Transverse colon (tissue), 4 donors: ENCODE measurements at places on chromosomes 16 and 17. TPM values are rescaled to one million over a fixed set of nuclear protein-coding genes. Genes with fewer than 3 reads are reported as not detected.
A peak's percentile ranks its signal among the peaks of the same experiment; 100 is the strongest.

- DNase-seq, result no peak
Observed at GRCh38 chr17:61684172-61684571, 93.2 kb upstream of the NACA2 start.

DNA sequence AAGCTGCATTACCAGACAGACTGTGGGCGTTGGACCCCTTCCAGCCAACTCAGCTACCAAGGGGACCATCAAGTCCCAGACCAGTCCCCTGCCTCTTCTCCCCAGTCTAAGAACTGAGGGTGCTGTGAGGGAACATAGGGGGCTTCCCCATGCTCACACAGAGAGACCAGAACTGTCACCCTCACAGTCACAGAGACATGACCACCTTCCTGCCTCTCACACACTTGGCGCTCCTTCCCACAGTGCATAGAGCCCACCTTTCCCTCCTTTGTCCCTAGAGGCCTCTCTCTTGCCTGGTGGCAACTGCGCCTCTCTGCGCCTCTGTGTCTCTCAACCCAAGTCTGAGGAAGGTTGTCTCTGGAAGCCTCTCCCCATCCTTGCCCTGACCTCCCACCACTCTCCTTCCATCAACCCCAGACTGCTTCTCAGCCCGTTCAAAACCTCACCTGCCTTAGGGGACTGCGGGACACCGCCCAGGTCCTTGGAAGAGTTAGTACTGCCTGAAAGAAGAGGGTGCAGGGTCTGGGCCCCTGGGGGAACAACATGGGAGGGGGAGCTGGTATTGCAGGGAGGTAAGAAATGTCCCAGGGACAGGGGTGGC, 6.1 kb upstream of the LHX1 start:
- DNase-seq, result no peak

GRCh38 chr17:7220593-7221277, 997 bp downstream of the ACADVL start:
- DNase-seq, result peak; percentile 77

GRCh38 chr16:51755577-51756355, 604.7 kb upstream of the SALL1 start:
- no peak for DNase-seq

GRCh38 chr16:64253096-64253495, 868.8 kb downstream of the CDH11 start:
- DNase-seq, result no peak

DNA sequence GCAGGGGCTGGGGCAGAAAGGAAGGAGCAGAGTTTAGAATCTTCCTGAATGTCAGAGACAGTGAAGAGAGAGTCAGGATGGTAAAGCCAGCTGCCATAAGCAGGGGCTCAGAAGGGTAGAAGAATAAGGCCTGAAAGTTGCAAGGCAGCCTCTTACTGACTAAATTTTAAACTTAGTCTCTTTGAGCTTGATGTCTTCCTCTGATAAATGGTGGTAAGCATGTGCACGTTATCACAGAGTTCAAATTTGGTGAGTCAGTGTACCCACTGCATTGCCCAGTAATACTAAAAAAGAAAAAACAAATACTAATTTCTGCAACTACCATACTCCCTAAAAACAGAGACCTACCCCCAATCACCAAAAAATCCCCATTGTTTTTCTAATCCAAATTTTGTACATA, 45.2 kb downstream of the SIAH1 start:
- DNase-seq, result no peak

DNA sequence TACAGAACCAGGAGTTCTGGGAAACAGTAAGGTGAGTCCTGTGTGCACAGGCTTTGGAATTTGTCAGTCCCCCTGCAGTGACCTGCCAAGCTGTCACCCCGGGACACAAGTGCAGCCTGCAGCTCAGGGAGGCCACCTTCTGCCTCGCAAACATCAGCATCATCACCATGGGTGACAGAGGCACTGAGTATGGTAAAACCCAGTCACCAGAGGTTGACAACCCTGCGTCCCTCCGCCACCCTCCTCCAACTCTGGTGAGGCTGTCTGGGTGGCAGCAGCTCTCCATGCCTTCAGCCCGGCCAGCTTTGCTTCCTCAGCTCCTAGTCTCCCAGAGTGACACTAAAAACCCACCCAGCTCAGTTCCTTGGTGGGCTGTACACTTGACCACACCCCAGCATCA, 221.0 kb downstream of the CPPED1 start:
- DNase-seq, result no peak

DNA sequence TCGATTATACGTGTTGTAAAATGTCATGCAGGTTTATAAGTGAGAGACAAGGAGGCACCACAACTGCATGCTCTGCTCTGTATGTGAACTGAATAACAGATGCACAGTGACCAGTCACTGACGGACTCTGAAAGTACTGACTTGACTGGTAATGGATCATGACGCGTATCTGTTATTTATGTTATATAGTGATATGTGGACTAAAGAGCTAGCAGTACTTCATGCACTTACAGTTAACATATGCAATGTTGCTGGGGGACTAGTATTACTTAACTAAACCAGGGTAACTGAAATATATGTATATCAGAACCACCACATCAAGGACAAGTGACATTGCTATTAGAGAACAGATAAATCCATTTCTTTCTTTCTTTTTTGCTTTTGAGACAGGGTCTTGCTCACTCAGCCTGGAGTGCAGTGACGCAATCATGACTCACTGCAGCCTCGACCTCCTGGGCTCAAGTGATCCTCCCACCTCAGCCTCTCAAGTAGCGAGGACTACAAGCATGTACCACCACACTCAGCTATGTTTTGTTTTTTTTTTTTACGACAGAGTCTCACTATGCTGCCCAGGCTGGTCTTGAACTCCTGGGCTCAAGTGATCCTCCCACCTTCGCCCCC, 17.2 kb downstream of the COIL start:
- no peak for DNase-seq

DNA sequence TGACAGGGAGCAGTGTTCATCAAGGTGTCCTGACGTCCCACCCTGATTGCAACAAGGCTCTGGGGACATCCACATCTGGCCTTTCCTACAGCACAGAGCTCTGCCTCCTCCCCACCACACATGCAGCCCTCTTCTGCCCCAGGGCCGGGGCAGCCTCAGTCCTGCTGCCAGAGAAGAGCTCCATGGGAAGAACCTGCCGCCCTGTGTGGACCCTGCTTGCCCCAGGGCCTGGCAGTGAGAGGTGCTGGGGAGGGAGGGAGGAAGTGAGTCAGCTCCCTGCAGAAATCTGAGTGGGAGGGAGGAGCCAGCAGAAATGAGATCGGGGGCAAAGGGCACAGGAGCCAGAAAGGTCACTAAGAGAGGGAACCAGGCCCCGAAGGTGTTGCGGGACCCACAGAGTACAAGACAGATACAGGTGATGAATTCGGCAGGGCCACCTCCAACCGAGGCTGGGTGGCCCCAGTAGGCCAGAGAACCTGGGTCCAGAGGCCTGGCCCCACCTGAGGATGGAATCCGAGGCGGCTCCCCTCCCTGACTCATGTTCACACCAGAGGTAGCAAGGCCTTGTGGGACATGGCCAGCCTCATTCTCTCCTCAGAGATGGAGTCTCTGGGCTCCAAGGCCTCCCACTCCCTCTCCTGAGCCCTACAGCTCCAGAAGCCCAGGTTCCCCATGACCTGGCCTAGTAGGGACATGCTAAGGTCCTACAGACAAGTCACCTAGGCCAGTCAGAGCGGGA, 24.8 kb downstream of the MYO18A start:
- peak; percentile 75 for DNase-seq

GRCh38 chr17:9645851-9646545, 681 bp downstream of the USP43 start:
- peak; percentile 76 for DNase-seq

GRCh38 chr17:410543-411401, 58.2 kb upstream of the RPH3AL start:
- peak; percentile 30 for DNase-seq

DNA sequence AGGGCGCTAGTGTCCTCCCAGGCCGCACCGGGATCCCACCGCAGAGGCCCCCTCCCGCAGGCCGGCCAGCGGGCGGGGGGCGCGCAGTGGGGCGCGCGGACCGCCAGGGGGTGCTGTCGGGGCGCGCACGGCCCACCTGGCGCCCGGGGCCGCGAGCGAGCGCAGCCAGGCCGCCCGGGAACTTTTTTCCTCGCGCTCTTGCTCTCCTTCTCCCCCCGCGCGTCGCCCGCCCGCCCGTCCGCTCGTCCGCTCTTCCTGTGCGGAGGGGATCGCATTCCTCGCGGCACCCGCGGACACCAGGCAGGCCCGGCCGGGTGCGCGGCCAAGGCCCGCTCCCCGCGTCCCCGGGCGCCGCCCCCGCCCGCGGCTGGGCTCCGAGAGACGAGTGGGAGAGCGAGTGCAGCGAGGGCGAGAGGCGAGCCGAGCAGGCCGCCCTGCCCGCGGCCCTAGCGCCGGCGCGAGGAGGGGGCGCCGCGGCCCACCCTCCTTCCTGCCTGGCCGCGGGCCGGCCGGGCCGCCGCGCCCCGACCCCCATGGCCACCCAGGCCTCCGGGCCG, at the start of gene RAI1:
RAI1 (plus strand) TSS at position 272 of the 557 bp plus-strand sequence. CDS start 111,491 bp downstream, outside the sequence.
- DNase-seq, result peak; percentile 80

DNA sequence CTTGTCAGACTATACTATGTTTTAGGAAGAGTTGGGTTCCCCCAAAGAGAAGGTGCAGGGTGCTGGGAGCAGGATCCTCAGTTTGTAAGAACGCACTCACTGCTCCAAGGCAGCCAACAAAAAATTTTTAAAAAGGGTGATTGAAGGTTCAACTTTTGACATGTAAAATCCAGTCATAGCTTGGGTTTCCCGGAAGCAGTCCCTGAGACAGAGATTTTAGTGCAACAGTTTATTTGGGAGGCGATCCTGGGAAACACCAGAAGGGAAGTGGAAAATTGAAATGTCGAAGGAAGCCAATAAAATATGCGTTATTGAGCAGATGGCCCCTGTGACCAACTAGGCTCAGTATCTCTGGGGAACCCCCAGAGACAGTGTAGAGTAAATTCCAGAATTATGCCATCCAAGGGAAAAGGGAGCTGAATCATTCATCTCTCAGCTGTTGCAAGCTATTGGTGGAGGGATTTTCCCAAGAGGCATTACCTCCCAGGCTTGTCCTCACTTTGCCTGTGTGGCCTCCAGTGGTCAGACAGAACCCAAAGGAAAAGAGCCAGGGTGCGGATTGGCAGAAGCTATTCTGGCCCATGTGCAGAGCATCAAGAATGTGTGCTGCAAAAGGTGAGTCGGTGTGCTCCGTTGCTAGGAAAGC, 72.9 kb downstream of the HS3ST3B1 start:
- DNase-seq, result no peak

DNA sequence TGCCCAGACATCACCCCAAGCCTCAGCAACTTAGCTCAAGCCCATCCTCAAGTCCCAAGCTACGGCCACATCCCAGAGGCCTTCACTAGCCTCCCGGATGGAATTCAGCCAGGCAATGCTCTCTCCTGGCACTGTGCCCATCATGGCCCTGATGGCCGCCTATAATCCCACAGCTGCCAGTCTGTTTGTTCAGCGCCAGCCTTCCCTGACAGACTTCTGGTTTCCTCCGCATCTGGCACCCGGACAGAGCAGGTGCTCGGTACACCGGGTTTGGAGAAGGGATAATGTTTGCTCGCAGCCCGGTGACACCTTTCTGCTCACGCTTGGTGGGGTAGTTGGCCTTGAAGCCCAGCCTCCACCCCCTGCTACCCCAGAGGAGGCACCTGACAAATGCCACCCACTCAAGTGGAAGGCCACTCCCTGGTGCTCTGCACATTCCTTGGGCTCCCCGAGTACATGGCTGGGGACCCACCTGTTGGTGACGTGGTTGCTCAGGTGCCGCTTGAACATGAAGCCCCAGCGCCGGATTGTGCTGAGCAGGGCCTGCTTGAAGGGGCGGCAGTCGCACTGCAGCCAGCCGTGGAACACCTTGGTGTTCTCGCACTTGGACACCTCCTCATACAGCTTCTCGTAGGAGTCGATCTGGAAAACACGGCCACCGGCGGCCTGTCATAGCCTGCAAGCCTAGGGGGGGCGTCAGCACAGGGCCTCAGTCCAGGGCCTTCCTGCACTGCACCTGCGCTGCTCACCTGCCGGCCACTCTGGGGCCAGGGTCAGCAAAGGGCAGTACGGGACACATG, 47.1 kb downstream of the DNAH17 start:
- peak; percentile 54 for DNase-seq

DNA sequence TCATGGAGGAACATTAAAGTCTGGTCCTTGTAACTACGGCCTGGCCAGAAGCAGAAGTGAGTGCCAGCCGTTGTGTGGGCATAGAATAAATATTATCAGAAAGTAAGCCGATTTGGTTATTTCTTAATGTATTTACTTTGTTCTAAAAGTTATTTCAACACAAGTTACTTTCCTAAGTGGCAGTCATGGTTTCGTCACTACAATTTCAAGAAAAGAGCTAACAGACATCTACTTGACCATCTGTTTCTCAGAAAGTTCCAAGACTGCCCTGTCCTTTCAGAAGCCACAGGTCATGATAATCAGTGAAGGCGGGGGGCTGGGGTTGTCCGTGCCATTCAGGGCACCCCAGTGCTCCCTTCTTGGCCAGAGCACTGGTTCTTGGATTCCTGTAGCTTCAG, 14.9 kb upstream of the FASN start:
- DNase-seq, result no peak

GRCh38 chr17:72169823-72170222, 49.0 kb downstream of the SOX9 start:
- DNase-seq, result no peak

DNA sequence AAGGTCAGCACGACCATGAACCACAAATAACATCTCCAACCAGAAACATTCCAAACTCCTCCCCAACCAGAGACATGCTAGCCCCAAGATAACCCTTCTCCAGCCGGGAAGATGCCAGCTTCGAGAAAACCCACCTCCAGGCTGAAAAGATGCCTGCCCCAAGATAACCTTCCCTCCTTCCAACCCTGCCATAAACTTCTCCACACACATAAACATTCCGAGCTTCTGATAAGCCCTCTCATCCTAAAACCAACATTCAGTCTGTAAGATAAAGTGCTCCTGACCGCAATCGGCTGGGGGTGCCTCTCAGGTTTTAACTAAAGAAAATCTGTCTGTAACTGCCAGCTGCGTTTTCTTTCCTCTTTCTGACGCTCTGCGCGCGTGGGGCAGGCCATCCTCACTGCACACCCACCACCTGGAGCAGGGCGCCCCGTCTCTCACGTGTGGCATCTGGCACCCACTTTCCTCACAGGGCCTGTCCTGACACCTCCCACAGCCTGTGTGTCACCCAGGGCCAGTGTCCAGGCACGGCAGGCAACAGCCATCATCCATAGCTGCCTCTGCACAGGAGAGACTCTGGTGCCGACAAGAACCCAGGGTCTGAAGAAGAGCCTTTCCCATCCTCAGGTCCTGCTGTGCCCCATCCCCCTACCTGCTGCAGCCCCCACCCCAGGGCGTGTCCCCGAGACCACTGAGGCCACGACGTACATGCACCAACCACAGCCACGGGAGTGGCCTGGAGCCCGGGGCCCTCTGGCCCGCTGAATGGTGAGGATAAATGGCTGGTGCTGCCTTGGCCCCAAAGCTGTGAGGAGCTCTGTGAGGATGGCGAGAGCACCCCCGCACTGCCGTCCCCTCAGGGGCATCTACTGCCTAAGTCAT, 3.7 kb downstream of the TEPSIN start:
- no peak for DNase-seq

The GPR142 gene
- not detected for total RNA-seq

The CRYBA1 gene
- not detected for total RNA-seq

The TOP2A gene
- total RNA-seq, result 7.0 TPM

The CDH1 gene
- total RNA-seq, result 551 TPM

The SPN gene
- 1.9 TPM for total RNA-seq

The SMCR8 gene
- 12.1 TPM for total RNA-seq

The BEAN1 gene
- not detected for total RNA-seq

The TGFB1I1 gene
- total RNA-seq, result 44.2 TPM

The TBC1D3B gene
- 5.2 TPM for total RNA-seq
